Stimulated activated CD4-positive, alpha-beta T cell treated with anti-CD3 and anti-CD28 coated beads, Interleukin-15, amount 100 ng/mL, for 1 hour (primary cell): ENCODE measurements at places on chromosomes 11 and 22.

DNA sequence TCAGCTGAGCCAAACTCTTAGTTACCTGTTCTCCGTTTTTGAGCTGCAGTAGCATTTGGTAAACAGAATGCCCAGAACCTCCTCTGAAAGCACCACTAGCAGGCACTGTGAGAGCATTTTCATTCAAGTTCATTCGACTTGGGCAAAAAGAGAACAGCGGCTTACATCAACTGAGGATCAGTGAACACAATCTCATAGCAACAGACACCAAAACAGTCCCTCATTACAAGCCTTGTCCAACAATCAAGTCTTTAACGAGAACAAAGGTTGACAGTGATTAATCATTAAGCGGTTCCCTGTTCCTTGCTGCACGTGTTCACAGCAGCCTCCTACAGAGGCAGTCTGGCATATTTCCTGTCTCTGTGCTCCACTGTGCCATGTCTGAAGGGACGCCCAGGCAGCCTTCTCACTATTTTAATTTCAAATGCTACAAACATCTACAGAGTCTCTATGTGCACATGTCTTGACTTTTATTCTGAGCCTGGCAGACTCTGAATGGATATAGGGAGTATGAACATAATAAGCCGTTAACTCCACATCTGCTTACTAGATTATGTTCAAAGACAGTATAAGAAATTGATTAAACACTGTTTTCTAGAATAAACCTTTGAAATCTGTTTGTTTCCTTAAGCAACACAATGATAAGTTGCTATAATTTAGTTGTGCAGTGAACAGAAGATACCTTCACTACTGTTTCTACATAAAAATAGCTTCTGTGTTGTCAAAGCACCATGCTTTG lies 88.3 kb upstream of the MTMR2 start:
- peak; percentile 29 for DNase-seq

DNA sequence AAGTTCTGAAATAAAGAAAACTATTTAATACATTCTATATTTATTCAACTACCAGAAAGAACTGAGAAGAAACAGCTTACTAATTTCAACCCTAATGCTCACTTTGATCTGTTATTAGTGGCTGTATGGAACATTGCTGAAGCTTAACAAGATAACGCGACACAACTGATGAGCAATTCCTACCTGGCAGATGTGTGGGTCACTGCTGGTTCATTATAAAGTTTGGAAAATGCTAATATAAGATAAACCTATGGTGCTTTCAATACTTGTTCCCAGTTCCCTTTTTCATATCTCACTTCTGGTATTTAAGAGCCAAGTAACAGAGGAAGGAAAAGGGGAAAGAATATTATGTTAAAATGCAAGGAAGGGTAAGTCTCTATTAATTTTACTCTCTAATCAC lies 10.5 kb downstream of the CTSC start:
- no peak for DNase-seq

DNA sequence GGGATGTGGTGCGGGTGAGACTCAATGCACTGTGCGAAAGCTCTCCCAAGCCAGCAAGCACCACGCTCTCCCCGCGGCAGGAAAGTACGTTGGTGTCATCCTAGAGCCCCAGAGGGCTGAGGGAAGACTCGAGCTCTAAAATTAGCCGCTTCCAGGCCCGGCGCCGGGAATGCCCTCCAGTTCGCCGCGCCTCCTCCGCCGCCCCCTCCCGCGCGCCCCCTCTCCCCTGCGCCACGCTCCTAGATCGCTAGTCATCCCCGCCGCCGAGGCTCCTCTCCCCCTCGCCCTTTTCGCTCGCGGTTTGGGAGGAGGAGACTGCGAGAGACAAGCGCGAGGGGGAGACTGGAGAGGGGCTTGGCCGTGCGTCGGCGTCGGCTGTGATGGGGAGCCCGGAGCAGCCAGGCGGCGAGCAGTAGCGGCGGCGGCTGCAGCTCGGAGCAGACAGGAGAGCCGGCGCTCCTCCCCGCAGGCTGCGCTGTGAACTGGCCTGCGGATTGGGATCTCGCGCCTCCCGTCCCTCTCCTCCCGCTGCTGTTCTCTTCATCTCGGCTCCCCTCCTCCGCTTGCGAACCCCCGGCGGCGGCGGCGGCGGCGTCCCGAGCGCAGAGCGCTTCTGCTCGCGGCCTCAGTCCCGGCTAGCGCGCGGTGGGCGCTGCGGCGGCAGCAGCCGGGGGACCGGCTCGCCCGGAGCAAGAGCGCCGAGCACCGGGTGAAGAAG lies at the start of gene FAT3:
FAT3 (plus strand) TSS at position 412 of the 718 bp plus-strand sequence. CDS start 127,295 bp downstream, outside the sequence.
- no peak for DNase-seq

GRCh38 chr11:10818594-10818993 lies 9.9 kb upstream of the EIF4G2 start:
- DNase-seq = no peak
